ENCODE measurements at places on chromosomes 4 and X.

- peak; percentile 11 for DNase-seq
Measured at GRCh38 chr4:26719954-26720552, 136.2 kb downstream of the TBC1D19 start.

- no peak for DNase-seq
Measured at GRCh38 chr4:95758001-95758400, 81.9 kb upstream of the PDHA2 start.

- no peak for DNase-seq
Measured at GRCh38 chr4:118736900-118737299, 51.7 kb downstream of the METTL14 start.

- no peak for DNase-seq
Measured at GRCh38 chr4:98765771-98766170, 107.4 kb upstream of the TSPAN5 start.

DNA sequence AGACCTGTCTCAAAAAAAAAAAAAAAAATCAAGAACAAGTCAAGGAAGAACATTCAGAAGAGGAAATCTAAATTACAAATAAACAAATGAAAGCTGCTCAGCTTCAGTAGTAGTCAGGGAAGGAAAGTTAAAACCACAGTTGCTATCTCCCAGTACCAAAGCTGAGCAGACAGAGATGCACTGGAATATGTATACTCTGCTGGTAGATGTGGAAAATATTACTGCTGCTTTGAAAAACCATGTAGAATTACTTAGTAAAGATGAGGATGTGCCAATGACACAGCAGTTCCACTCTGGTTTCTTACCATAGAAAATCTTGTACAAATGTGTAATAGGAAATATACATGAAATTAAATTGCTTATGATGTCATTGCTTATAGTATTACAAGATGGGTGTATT lies 25.1 kb upstream of the PRKX start:
- DNase-seq = no peak

DNA sequence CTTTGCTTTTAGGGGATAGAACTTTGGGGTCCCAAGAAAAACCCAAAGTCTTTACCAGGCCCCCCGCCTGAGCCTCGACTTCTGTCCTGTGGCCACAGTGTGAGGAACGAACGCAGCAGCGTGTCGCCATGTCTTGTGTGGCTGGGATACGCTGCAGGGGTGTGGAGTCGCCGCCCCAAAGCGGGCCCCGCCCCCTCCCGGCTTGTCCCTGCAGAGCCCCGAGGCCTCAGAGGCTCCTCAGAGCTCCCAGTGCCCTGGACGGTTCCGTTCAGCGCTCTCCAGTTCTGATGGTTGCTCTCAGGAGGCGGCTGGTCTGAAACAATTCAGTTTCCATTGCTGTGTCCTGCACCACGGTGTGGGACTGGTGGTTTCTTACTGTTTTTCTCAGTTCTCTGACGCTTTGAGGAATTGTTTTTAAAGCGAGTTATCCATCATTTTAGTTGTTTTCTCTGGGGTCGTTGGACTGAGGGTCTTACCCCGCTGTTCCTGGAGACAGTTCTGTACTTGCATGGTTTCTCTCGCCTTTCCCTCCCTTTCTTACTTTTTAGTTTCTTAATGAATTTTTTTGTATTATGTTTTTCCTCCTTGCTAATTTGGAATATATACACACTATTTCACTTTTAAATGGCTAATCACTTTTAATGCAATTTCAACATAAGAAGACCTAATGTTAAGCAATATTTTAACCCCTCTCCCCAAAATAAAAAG lies 1.6 kb upstream of the IDUA start:
- no peak for DNase-seq

GRCh38 chrX:132023896-132024386 lies 839 bp downstream of the STK26 start:
- DNase-seq = no peak

- no peak for DNase-seq
Measured at GRCh38 chr4:99893839-99894160, 427 bp downstream of the LAMTOR3 start.

- DNase-seq = no peak
Measured at GRCh38 chr4:11843927-11844326, 415.2 kb upstream of the HS3ST1 start.

GRCh38 chrX:113558576-113558975 lies 717.9 kb upstream of the AMOT start:
- no peak for DNase-seq

DNA sequence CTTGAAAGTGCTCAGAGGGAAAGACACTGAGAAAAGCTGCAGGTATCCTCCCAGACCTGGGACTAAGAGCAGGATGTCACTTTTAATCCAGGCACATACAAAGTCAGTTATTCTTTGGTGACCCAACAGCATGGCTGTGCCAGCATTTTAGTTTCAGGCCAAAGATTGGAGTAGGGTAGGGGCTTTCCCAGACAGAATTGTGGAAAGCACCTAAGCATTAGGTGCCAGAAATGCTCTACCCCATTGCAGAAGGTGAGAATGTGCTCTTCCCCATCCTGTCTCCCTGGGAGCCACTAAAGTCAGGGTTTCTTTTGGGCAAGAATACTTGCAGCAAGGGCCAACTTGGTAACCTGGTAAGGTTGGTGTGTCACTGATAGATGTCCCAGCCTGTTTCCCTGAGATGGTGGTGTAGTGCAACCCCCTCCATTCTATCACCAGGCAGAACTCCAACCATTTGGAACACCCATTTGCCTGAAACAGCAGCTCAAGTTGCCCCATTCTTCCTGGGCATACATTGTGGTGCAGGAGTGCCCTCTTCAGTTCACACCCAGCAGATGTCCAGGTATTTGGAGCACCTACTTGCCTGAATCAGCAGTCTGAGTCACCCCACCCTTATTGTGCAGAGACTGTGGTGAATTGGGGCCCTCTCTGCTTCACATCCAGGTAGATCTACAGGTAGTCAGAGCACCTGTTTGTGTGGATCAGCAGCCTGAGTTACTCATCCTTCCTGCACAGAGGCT lies 183.5 kb downstream of the ZC4H2 start:
- no peak for DNase-seq

DNA sequence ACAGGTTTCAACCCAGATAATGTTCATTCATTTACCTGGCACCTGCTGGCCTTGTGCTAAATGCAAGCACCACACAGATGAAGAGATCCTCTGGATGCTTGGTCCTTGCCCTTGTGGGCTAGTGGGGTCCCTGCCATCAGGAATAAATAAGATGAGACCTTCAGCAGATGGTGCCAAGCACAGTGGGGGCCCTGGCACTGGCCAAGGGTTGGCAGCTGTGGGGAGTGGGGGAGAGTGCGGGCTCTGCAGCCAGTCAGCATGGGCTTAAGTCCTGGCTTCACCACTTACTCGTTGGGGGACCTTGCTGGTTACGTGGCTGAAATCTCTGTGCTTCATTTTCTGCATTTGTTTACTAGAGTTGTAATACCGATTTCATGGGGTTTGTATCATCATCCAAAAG lies 6.9 kb downstream of the LAP3 start:
- DNase-seq = no peak

GRCh38 chrX:150692296-150692695 lies 900 bp upstream of the MTMR1 start:
- DNase-seq = no peak

GRCh38 chr4:145735347-145735675 lies 55.4 kb downstream of the C4orf51 start:
- DNase-seq = peak; percentile 94

DNA sequence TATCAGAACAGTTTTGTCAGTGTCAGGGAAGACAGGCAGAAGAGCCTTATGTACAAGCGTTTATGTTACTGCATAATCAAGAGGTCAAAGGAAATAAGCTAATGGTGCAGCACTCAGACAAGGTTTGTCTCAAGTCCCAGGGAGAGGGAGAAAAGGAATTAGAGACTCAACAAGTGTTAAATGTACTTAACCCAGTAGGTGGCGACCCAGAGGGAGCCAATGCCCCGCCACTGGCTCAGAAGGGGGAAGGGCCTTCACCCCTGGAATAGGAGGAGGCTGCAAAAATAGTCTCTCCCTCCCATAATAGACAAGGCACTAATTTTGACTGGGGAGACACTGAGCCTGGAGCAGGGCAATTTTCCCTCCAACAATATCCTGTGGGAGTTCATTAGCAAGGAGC lies 14.1 kb upstream of the PAPSS1 start:
- no peak for DNase-seq

DNA sequence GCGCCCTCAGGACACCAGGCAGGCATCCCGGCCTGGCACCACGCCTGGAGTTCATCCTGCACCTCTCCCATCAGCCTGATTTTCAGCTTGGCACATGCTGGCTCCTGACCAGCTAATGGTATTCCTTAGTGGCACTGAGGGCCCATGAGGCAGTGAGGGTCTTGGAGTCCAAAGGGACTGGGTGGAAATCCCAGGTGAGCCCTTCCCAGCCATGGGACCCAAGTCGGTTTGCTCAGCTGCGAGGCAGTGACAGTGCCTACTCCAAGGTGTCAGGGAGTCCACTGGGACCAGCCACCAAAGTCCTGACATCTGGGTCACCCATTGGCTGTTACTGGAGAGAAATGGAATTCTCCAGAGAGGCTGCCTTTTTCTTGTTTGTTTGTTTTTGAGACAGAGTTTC lies 4.9 kb downstream of the SSR4 start:
- no peak for DNase-seq

All from A172 (cell line).